GM18507 (cell line): ENCODE measurements at places on chromosomes 1 and 21.

- DNase-seq = no peak
Measured at GRCh38 chr1:215256936-215257679, 174.6 kb downstream of the KCNK2 start.

- DNase-seq = no peak
Measured at GRCh38 chr1:33610864-33611455, 138.5 kb downstream of the ZSCAN20 start.

GRCh38 chr21:35924714-35925301 lies 135.5 kb downstream of the SETD4 start:
- no peak for DNase-seq

GRCh38 chr1:24596401-24596880 lies 40.6 kb downstream of the NCMAP start:
- no peak for DNase-seq

GRCh38 chr1:147551036-147551435 lies 9.7 kb downstream of the BCL9 start:
- DNase-seq = no peak

- DNase-seq = no peak
Measured at GRCh38 chr1:105591681-105592080, 1464.8 kb upstream of the PRMT6 start.

- no peak for DNase-seq
Measured at GRCh38 chr1:16612332-16613172, 812 bp downstream of the NBPF1 start.

GRCh38 chr1:182032251-182032650 lies 29.3 kb downstream of the ZNF648 start:
- no peak for DNase-seq

DNA sequence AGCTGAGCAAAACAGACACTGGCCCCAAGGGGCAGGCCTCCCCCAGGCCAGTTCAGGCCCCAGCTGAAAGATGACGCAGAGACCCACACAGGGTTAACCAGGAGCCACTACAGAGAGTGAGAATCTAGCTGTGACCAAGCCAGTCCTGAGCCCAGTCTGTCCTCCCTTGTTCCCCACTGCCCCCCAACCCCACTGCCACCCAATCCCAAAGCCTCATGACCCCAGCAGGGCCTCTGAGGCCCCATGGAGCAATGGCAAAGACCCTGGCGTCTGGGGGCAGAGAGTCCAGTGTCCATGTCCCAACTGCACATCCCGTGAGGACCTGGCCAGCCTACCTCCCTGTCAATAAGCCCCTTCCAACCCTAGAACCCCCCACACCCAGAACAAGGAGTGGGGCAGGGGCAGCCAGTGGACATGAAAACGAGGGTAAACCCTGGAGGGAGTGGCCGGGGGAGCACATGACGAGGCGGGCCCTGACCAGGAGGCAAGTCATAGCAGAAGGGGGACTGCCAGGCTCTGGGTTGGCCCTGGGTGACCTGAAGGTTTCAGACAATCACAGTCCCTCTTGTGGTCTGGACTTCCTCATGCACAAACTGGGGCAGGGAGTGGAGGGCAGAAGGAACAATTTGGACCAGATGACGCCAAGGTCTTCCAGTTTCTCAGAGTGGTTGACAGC lies 100.5 kb downstream of the GLIS1 start:
- DNase-seq = no peak

- no peak for DNase-seq
Measured at GRCh38 chr1:243316366-243316989, 60.6 kb downstream of the SDCCAG8 start.

DNA sequence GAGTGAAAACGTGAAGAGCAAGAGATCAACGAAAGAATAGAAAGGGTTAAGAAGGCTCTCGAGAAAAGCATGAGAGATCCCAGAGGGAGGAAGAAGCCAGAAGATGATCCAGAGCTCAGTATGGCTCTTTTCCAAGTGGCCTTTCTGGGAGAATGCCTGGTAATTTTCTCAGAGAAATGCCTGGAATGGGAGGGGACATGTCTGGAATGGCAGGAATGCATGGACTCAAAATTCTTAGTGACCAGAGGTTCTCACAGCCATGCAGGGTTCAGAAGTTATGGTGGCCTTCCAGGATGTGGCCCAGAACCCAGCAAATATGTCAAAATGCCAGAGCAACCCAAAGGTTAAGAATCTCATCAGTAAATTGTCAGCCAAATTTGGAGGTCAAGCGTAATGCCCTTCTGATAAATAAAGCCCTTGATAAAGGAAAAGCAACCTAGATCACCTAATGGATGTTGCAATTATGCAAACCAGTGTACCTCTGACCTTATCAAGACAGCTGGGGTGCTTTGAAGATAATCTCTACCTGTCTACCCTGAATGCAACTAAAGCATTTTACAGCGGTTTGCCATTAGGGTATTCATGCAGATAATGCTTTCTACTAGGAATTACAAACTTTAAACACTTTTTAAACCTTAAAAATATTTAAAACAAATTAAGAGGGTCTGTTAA lies 53.1 kb downstream of the NBPF6 start:
- no peak for DNase-seq

DNA sequence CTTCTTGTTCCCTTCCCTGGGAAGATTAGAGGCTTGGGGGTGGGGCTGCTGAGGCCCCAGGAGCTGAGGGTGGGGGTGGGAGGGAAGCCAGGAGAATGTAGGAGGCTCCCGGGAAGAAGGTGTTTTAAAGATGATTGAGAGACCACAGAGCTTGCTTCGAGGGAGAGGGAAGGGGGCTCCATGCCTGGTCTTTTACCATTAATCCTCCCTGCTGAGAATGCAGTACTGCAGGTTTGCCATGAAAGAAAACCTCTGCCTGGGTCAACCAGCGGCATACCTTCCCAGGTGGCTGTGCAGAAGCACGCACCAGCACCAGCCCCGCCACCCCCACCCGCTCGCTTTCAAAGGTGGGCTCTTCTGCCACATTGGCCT lies 15.4 kb downstream of the ABCA4 start:
- DNase-seq = no peak

- no peak for DNase-seq
Measured at GRCh38 chr1:230940848-230941247, 37.8 kb downstream of the TTC13 start.

- DNase-seq = no peak
Measured at GRCh38 chr1:244082969-244083368, 31.9 kb downstream of the ZBTB18 start.

GRCh38 chr1:109067883-109068282 lies 7.9 kb downstream of the TAF13 start:
- no peak for DNase-seq

DNA sequence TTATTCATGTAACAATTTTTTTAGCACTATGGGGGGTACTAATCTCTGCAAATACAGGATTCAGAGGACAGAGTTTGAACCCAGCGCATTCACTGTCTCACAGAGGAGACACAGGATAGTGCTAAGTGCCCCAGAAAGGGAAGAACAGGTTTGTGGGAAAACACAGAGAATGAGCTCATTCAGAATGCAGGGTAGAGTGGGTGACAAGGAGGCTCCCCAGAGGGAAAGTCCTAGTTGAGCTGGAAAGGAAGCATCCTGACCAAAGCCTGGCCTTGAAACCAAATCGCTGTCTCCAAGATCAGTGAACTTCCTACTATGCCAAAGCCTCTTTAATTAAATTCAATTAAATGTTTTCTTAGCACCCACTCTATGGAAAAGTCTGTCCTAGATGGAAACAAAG lies 19.0 kb upstream of the RGS2 start:
- no peak for DNase-seq

GRCh38 chr1:234892642-234893041 lies 236.0 kb downstream of the TOMM20 start:
- DNase-seq = no peak

- no peak for DNase-seq
Measured at GRCh38 chr21:39612233-39613040, at the start of gene B3GALT5. B3GALT5 (plus strand) TSS chr21:39612940; CDS start chr21:39660560, 47,620 bp downstream.

DNA sequence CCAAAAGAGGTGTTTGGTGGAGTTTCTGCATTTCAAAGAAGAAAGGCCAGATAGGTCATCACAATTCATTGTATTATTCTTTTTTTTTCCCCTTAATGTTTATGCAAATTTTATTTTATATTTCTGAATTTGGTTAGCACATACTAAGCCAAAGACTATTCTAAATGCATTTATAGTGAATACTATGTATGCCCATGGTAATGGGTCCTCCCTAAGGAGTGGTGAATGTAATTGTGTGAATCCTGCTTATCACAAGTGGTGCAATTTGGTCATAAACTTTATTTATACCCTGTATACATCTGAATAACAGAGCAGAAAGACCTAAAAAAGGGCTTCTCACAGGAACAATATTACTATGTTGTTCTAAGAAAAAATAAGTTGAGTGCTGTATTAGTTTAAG lies 99.1 kb downstream of the CD247 start:
- no peak for DNase-seq

- DNase-seq = no peak
Measured at GRCh38 chr1:28249866-28250295, 9.4 kb upstream of the SESN2 start.

- no peak for DNase-seq
Measured at GRCh38 chr1:4127592-4128140, 227.6 kb upstream of the C1orf174 start.

- DNase-seq = no peak
Measured at GRCh38 chr1:119737040-119737682, 25.4 kb downstream of the PHGDH start.

DNA sequence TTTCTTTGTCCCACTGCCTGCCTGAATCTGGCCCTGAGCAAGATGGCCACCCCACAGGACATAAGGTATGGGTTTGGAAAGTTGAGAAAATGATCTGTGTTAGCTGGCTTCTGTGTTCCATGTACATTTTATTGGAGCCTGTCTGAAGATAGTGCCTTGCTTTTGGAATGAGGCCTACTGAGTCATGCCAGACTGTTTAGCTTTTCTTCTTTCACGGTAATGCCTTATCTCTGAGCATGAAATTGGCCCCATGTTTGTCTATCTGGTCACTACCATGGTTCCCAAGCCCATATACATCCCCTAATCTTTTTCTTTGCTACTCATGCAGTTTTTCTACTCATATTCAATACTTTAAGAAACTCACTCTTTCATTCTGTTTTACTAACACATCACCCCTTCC lies 85.1 kb upstream of the LMO4 start:
- no peak for DNase-seq

GRCh38 chr1:158646465-158646864 lies 40.0 kb downstream of the SPTA1 start:
- DNase-seq = no peak

DNA sequence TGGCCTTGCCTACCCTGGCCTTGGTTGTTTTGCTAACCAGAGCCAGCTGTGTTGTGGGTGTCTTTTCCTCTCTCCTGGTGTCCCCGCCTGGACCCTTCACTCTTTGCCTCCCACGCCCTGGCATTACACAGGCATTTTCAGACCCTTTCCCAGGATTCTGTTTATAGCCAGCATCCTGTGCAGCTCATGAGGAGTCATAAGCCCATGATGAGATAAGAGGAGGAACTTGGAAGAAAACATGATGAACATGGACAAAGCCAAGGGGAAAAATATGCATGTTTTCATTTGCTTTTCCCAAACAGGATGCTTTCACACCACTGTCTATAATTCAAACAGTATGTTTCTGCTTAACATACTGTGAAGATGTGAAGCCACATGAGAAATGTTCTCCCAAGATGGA lies 18.7 kb upstream of the WARS2 start:
- no peak for DNase-seq

DNA sequence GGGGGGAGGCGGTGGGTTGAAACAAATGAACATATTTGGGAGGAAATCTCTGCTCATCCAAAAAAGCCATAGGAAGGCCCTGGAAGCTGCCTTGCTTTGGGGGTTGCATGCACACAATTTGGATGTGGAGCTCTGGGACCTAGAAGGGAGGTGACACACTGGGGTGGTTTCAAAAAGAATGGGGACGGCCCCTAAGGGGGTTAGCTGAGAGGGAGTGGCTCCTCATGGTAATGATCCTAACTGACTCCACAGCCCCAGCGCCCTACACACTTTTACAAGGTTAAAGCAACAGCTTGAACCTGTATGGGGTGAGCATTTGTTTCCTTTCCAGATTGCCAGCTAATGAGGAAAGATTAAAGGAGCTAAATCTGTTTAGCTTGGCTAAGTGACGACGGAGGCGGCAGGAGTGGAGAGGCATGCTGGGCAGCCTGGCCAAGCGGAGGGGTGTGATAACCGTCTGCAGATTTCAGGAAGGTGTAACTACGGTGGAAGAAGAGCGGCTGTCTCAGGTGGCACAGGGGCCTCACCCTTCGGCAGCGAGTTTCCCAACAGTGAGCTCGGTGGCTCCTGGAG lies 107.3 kb downstream of the RNF220 start:
- no peak for DNase-seq

DNA sequence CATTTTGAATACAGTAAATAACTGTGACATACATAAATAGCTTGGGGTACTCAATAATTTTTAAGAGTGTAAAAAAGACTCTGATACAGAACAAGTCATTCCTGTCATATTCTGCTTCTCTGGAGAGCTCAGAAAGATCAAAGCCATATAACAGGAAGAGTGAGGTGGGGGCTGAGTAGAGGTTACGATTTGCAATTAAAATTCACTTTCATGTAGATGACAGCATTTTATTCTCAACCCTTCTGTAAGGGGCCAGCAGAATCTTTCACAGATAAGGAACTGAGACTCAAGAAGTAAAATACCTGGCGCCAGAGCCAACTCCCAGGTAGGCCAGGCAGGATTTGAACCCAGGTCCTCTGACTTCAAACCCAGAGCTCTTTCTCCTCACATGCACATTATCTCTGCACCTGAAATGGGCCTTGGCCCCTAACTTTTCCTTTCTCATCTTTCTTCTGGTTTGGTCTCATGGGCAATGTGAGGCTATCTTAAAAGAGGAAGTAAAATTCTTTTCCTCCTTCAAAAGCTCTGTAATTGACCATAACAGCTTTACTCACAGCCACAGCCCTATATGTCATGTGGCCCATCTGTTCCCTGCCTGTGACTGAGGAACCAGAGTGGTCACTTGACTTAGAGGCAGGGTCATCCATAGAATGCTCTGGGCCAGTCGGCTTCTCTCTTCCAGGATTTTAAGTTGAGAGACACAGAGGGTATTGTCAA lies 80.9 kb upstream of the SYT6 start:
- DNase-seq = no peak

- no peak for DNase-seq
Measured at GRCh38 chr21:38734646-38735365, 70.9 kb upstream of the ETS2 start.

- DNase-seq = no peak
Measured at GRCh38 chr1:1543706-1544099, 3.3 kb upstream of the TMEM240 start.

DNA sequence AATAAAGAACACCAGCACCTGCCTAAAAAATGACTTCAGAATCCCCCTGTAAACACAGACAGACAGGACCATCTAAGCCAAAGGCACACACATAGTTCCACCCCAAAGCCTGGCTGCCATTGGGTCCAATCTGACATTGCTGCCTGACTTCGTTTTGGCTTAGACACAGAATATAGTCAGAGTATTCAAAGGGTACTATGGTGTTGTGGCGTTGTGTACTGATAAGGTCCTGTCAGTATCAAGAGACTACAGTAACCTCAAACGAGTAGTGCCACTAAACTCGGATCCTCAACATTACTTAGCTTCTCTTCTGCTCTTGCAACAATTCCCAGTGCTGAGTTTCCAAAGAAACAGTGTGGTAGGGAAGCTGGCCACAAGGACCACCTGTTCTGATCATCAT lies 169.3 kb upstream of the NR5A2 start:
- DNase-seq = no peak
